Progenitor cell of endocrine pancreas (in vitro differentiated cells): ENCODE measurements at places on chromosomes 12 and 14.

DNA sequence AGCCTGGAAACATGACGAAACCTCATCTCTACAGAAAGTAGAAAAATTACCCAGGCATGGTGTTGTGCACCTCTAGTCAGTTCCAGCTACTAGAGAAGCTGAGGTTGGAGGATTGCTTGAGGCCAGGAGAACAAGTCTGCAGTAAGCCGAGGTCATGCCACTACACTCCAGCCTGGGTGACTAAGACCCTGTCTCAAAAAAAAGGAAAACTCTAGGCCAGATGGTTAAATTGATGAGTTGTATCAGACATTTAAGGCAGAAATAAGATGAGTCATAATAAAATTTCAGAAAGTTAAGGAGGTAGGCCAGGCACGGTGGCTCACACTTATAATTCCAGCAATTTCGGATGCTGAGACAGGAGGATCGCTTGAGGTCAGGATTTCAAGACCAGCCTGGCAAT lies 10.7 kb downstream of the EIF2S1 start:
- no peak for DNase-seq

DNA sequence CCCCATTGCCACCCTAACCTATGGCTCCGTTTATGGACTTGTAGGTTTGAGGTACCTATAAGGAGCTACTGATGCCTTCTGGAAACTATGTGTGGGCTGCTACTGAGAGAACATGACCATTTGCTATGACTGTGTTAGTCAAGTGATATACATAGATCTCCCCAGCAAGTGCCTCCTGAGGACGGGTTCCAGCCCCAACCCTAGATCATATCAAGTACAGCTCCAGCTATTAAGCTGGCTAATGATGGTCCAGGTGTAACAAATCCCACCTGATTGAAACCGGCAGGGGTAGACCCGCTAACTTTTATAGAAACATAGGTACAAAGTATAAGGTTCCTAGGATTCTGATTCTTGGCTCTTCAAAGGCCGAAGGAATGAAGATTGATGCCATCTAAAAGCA lies 23.7 kb downstream of the NINJ2 start:
- no peak for DNase-seq

DNA sequence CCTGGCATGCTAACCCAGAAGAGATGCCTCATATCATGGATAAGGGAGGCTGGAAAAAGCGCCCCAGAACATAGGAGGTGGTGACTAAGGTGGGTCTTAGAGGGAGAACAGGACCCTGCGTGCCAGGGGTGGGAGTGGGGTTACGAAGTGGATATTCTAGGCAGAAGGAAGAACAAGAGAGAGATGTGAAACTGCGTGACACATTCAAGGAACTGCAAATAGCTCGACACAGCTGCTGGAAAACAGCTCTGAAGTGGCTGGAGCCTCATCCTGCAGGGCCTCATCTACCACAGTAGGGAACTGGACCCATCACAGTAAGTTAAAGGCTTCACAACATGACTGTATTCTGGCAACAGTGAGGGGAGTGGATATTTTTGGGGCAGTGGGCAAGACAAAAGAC lies 61.1 kb downstream of the RNF34 start:
- DNase-seq = no peak

DNA sequence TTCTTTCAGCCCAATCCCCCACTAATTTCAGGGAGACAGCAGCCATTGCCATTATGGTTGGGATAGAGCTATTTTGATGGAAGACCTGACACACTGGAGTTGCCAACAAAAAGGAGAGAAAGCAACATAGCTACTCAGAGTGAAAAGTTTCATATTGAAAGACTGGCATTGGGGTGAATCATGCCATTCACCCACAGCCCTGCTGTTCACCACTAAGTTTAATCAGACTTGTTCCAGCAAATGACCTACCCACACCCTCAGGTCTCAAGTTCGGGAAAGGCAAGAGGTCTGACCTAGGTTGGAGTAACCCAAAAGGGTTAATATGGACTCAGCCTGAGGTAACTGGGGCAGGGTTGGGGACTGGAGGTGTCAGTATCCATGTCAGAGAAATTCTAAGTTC lies 169.2 kb downstream of the PAWR start:
- no peak for DNase-seq
